ENCODE measurements at places on chromosomes 5 and 9.

GRCh38 chr5:18152671-18153070 is 518.4 kb downstream of the TAF11L14 start:
- no peak for DNase-seq

DNA sequence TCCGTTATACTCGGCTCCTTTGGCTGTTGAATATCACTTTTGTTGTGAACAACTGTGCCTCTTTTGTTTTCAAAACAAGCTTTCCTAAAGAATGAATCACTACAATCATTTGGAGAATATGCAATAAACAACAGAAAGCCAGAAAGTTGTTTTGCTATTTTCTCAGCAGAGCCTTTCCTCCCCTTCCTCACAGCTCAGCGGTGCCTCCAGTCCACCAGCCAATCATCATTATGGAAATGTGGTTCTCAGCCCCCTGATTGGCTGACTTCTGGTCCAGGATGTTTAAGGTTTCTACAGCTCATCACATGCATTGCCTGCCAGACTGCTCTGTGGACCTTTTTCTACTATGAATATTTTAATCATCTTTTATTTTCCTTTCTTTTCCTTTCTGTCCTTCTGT is 9.1 kb upstream of the ZNF608 start:
- DNase-seq = no peak

- DNase-seq = no peak
Observed at GRCh38 chr5:32473072-32473471, 28.5 kb upstream of the ZFR start.

GRCh38 chr9:114718801-114719221 is 36.8 kb upstream of the TEX48 start:
- peak; percentile 48 for DNase-seq

DNA sequence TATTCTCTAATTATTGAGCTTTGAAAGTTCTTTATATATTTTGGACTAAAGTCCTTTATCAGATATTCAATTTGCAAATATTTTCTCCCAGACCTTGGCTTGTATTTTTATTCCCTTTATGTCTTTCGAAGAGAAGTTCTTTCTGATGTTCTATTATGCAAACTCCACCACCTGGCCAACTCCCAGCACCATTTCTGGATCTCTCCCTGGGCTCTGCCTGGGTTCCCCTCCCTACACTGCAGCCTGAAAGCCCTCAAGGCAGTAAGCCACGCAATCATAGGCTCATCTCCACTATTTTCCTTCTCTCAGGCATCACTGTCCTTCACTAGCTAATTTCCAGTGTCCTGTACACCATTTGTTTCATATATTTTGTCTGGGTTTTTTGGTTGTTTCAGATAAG is 76.1 kb downstream of the GRAMD2B start:
- no peak for DNase-seq

DNA sequence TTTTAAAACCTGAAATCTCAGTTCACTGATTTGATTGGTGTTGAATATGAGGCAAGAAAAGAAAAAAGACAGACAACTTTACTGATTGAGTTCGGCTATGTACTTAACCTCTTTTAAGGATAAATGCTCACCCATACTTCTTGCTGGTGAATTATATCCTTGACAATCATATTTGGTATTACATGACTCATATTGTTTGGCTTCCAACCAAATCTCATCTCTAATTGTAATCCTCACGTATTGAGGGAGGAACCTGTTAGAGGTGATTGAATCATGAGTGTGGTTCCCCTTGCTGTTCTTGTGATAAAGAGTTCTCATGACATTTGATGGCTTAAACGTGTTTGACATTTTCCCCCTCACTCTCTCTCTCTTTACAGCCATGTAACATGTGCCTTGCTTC is 255.6 kb upstream of the IZUMO3 start:
- DNase-seq = no peak

DNA sequence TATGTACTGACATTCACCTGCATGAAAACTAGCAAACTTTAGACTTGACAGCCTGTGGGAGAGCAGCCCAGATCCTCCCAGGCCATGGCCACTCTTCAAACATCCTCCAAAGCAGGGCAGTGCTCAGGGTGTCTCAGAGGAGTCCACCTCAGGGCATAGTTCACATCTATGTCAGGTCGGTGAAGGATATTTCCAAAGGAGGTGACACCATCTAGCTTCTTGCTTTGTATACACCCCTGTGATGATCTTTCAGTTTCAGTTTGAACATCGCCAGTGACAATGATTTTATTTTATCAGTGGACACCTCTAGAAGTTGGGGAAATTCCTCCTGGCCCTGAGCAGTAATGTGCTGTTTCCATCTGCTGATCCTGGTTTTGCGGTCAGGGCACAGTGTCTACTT is 20.1 kb downstream of the CDK20 start:
- DNase-seq = no peak

DNA sequence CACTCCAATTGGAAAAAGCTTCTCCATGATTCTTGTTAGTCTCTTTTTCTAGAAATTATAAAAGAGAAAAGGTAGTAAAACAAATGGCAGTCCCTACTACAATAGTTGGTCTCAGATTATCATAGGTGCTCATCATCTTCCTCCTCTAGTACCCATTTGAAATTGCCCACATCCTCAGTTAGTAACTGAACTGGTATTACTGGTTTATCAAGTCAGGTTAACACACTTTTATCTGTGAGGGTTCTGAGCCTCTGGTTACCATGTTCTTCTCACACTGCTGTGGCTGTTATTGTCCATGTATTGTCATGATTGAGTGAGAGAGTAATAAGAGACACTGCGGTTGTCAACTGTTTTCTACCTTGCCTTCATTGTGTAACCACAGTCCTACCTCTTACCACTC is 901.7 kb downstream of the TLE1 start:
- DNase-seq = no peak

GRCh38 chr9:100431886-100432285 is 4.9 kb downstream of the MSANTD3 start:
- DNase-seq = no peak

DNA sequence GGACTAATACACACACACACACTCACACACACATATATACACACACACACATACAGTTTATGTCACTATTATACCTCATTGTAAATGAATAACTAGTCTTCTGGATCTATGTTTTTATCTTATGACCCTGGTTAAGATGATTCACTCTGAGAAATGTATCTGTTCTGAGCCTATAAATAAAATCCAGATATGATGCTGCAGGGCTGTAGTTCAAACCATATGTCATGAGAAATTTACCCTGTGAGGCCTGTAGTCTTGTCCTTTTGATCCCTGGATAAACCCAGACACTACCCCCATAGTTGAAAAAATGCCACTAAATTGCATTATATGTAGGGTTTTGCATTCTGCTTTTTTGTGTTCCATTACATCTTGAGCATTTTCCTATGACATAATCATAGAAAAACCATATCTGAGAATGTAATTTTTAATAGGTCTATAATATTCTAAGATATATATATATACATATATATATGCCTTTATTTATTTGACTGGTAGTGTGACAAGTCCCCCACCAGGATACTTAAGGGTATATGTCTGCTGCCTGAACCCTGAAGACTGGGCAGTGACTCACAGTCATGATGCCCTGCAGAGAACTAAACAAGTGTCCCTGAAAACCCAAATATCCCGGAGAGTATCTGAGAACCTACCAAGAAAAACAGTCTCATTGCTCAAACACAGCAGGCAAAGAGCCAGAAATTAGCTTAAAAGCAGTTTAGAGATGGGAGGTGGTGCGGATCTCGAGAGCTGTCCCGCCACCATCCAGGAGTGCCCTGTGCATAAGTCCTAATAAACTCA is 18.4 kb upstream of the ALDOB start:
- no peak for DNase-seq

- no peak for DNase-seq
Observed at GRCh38 chr5:77806213-77806843, 30.2 kb upstream of the TBCA start.

- DNase-seq = no peak
Observed at GRCh38 chr9:80004714-80005113, 432.9 kb downstream of the TLE4 start.

- DNase-seq = no peak
Observed at GRCh38 chr5:179526978-179527377, 23.4 kb upstream of the RUFY1 start.

- no peak for DNase-seq
Observed at GRCh38 chr9:134420281-134420845, 94.1 kb downstream of the RXRA start.

DNA sequence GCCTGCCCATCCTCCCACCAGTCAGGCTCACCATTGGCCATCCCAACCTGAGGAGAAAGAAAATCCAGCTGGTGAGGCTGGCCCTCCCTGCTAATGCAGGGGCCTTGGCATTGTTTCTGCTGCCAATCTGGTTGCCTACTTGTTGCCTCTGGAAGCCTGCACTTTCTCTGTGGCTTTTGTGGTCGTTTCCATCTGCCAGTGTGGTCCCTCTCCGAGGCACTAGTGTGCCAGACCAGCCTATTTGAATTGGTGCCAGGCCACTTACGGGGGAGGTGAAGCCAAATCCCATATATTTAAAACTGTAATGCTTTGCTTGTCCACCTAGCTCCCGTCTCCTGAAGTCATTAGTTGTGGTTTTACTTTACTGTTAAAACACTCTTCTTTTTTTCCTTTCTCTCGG is 213.4 kb upstream of the ADAMTSL1 start:
- no peak for DNase-seq

DNA sequence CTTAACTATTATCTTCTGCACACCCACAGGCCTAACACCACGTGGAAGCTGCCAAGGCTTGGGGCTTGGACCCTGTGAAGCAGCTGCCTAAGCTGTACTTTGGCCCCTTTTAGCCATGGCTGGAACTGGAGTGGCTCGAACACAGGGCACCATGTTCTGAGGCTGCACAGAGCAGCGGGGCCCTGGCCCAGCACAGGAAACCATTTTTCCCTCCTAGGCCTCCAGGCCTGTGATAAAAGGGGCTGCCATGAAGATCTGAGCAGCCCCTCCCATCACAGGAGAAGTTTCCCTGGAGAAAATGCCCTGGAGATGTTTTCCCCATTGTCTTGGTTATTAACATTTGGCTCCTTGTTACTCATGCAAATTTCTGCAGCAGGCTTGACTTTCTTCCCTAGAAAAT is 126.3 kb downstream of the MELK start:
- no peak for DNase-seq

- no peak for DNase-seq
Observed at GRCh38 chr9:89309166-89309565, 1.8 kb upstream of the CKS2 start.

GRCh38 chr5:67679184-67679841 is 482.7 kb upstream of the CD180 start:
- no peak for DNase-seq

DNA sequence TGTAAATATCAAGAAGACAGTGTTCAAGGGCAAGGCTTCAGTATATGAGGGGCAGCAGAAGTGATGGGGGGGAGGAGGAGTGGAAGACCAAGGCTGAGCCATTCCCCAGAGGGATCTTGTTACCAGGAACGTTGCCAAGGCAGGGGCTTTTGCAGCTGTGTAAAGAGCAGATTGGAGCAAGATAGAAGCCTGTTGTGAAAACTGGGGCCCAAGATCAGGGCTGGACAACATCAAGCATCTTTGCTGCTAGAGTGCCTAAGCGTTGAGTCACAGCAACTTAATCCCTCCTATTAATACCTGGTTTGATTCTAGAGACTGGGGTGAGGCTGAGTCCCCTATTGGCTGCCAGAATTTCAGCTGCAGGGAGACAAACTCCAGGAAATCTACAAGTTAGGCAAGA is 18.4 kb upstream of the ERCC6L2 start:
- DNase-seq = no peak

DNA sequence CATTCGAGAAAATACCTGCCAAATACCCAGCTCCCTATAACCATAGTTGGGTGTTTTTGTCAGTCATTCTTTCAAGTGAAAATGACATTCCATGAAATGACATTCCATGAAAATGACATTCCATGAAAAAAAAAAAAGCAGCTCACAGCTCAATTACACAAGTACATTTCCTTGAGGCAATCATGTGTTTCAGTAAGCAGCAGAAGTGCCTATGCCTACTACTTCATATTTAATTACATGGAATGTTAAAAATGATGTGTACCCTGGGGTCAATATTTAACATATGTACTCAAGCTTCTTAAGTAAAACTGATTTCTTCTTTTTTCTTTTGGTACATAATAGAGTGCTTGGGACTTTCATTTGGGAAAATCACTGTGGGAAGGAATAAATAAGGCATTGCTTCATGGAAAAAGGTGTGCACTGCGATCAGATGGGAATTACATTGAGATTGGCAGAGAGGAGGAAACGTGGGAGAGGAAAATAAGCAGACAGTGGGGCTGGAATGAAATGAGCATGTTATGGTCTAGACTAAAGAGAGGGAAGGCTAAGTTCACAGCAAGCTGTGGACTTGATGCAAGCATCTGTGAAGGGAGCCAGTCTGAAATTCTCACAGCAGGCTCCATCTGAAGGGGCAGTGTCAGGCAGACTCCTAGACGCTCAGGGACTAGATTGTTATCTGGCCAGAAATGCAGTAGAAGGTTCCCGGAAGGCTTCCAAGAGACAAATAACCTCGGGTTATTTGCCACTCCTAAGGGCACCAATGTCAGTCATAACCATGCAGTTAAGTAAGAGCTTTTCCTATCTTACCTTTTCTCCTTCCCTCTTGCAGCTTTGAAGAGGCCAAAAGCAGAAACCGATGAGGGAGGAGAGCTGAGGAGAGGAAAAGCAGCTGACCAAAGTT is 15.2 kb upstream of the SPATA9 start:
- no peak for DNase-seq

GRCh38 chr5:149605998-149606724 is 24.9 kb downstream of the ARHGEF37 start:
- DNase-seq = peak; percentile 53

DNA sequence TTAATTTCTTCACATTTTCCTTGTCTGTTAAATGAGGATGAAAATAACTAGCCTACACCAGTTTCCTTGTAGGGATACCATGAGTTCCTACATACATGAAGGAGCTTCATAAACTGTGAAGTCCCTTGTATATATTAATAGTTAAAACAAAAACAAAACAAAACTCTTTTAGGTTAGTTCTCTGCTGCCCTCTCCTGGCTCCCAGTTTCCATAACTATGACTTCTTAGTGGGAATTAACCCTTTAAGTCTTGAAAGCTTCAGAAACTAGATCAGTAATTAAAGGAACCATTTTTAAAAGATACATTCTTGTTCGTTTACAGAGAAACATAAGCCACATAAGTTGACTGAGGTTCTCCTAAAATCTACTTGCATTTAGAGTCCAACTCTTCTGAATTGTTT is 500.0 kb upstream of the C9orf72 start:
- DNase-seq = no peak

GRCh38 chr5:79729679-79730078 is 40.0 kb downstream of the CMYA5 start:
- no peak for DNase-seq

DNA sequence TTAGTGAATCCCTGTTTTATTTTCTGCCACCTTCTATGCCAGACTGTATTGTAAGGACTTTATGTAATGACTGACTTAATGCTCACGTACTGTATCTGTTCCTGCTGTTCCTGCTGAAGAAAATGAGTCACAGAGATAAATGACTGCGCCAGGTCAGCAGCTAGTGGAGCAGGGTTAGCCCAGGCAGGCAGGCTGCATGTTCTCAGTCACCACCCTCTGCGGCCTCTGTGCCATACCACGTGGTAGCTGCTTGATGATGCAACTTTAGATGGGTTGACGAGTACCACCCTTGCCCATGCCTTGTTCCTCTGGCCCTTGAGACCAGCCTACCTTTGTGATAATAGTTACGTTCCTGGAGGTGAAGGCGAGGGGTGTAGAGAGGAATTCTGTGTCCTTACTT is 161.9 kb downstream of the TRIO start:
- DNase-seq = no peak
